ENCODE measurements at places on chromosomes 6 and 20.

GRCh38 chr6:146938266-146938665 is 266.0 kb upstream of the STXBP5 start:
- ATAC-seq = no peak

- no peak for ATAC-seq
These were observed 37.1 kb downstream of the PLEKHG1 start for GRCh38 chr6:150636808-150637207.

DNA sequence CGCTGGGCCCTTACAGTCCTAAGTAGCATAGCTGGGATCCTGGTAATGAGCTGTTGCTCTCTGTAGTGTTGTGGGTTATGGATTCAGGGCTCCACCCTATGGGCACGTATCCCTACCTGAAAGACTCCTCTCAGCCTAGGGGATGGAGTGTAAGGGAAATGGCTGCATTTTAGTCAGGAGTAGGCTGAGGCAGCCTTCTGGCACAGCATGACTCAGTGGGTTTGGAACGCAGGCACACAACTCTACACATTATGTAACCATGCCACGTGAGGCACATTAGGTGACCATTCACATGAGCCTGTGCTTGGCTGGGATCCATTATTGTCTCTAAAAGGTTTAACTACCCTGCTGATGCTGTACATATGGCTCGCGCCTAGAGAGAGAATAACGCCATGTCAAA is 27.8 kb downstream of the HDDC2 start:
- peak; percentile 43 for ATAC-seq

- ATAC-seq = no peak
These were observed 189.8 kb upstream of the CEP162 start for GRCh38 chr6:84417260-84417659.

DNA sequence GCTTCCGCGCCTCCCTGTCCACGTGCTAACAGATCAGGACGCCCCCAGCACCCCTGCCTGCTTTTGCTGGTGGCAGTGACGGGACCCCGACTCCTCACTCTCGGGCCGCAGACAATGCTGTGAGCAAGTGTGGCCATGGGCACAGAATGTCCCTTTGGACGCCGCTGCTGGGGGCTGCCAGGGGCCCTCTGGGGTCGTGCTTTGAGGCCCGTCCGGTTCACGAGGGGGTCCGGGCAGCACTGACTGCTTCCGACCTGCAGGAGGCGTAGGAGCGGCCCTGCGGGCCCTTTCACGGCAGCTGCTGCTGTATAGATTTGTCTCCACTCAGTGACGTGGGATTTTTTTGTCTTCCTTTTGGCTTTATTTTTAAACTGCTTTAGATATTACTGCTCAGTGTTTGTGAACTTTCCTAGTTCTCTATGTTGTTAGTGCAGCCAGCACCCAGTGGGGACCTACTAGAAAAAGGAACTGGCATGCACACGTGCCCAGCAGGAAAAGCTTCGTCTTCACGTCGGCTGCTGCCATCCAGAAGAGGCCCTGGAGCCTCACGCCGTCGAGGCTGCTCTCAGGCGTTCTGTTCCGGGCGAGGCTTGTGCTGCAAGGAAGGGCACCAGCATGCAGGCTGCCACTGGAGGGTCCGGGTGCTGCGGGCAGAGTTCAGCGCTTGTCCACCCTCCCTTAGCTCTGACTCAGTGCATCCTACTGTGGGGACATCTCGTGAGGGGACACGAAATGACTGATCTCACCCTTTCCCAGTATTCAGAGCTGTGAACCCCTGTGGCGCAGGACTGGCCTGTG is 21.7 kb downstream of the UCKL1 start:
- ATAC-seq = no peak

- ATAC-seq = peak; percentile 76
These were observed 56.8 kb downstream of the LINC00237 start for GRCh38 chr20:21049305-21049828.

DNA sequence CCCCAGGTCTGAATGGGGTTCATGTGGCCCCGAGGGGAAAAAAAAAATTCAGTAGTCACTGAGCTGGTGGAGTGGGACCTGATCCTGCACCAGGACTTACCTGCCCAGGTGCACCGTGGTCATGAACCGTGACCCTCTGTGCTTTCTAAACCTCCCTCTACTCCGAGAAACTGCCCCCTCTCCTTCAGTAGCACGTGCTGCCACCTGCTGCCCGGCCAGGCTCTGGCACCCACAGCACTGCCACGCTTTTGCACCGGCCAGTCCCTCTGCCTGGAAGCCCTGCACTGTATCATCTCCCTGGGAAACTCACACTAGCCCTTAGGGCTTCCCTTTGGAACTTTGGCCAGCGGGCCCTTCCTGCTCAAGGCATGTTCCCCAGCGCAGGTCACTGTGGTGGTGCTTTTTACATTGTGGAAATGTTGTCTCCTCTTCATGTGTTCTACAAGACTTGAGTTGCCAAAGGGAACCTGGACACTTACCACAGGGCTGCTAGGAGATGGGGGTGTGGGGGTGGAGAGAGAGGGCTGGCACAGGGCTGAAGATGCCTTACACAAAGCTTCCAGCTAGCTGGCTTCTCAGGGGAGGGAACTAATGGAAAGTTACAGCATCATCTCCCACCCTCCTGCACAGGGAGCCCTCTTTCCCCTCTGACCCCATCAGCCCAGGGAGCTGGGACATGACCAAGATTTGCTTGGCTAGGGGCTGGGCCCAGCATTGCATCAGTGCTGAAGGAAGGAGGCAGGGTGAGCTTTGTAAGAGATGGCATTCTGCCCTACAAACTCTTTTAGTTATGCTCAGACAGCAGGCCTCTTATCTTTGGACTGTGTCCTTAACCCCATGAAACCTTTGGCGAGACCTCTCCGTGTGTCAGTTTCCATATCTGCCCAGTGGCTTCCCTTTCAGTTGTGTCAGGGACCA is 2.5 kb upstream of the PTPRT start:
- ATAC-seq = no peak
